ENCODE measurements at places on chromosomes 6 and 20. TPM values are rescaled to one million over a fixed set of nuclear protein-coding genes. Genes with fewer than 3 reads are reported as not detected.

Gene ZNF391
- 0.18 TPM for total RNA-seq

Gene OR12D3
- total RNA-seq = not detected

Gene ATG5
- 65.5 TPM for total RNA-seq

Gene EMILIN3
- not detected for total RNA-seq

Gene LY6G6D
- total RNA-seq = not detected

Gene PIGU
- 29.5 TPM for total RNA-seq

Gene KIF13A
- total RNA-seq = 44.5 TPM

Gene PLCG1
- total RNA-seq = 223 TPM

DNA sequence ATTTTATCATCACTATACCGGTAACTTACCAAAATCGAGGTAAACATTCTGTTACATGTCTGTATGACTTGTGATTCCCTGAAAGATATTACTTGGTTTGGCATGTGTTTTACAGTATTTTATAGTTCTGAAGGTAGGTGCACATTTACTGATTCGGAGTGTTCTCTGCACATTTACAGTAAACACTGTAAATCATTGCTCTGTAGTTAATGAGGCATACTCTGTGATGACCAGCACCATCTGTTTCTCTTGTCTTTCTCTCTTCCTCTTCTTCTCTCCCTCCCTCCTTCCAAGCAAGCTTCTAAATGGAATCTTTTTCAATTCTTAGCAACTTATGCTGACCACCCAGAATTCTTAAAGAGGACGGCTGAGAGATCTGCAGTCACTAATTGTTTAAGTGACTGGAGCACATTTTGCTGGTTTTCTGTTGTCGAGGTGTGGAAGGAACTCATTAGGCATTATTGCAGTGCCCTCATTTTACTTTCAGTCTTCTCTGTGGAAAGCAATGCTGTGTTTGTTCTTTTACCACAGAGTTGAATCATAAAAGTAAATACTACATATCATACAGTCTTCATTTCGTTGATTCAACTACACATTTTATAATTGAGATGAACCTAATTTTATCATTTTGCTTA lies 126.5 kb downstream of the UTRN start:
- no peak for DNase-seq

GRCh38 chr6:135568379-135568778 lies 70.8 kb upstream of the AHI1 start:
- no peak for DNase-seq

DNA sequence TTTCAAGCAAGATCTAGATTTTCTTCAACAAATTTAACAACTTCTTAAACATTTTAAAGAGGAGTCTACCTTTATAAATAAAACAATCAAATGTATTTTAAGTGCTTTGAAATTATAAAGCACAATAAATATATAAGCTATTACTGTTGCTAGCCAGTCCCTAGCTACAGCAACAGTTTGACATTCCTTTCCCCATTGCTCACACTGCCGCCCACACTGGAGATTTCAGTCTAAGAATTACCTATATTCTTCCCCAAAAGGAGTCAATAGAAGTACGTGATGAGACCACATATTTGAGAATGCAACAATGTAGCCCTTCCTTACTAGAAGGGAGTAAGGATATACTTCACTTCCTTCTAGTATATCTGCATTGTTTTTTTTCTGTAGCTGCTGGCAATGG lies 65.3 kb upstream of the RNF146 start:
- DNase-seq = no peak

DNA sequence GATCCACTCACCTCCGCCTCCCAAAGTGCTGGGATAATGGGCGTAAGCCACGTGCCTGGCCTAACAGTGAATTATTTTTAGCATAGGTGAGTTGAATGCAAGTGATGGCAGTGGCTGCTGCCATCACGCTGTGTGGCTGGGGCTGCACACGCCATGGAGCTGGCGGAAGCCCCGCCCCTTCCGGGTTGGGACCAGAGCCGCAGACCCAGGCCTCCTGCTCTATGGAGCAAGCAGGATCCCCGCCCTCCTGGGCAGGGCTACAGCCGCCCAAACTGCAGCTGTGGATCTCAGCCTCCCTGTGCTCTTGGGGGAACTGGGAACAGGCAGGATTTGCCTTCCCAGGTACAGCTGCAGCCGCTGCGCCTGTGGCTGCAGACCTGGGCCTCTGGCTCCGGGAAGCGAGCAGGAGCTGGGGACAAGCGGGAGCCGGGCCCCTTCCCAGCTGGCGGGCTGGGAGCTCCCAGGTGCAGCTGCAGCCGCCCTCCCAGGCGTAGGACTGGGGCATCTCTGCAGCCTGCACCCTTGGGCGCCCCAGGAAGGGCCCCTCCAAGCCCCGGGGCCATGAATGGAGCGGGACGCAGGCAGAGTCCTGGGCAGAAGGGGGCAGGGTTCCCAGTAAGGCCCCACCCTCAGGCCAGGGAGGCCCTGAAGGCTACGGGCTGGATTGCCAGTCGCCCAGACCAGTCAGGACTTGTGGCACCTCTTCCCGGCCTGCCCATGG lies 30.9 kb upstream of the SLA2 start:
- no peak for DNase-seq

DNA sequence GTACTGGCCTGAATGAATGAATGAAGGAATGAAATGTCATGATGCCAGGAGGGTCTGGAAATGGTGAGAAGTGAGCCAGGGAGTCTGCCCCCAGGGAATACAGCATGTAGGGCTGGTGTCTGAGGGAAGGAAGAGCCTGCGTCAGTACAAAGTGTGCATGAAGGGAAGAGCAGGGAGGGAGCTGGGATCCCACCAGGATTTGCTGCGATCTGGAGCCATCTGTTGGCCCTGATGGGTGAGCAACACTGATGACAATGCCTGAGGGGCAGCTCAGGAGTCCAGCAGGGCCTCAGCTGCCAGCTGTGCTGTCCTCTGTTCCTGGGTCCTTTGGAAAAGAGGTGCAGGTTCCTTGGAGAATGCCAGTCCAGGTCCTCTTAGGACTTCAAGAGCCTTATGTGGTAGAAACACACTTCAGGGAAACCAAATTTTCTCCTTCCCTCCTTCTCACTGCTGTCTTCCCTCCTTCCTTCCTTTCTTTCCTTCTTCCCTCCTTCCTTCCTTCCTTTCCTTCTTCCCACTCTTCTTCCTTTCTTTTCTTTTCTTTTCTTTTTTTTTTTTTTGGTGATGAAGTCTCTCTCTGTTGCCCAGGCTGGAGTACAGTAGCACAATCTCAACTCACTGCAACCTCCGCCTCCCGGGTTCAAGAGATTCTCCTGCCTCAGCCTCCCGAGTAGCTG lies 11.5 kb downstream of the BPI start:
- DNase-seq = no peak

- peak; percentile 79 for DNase-seq
These were observed 58.4 kb downstream of the GJA10 start for GRCh38 chr6:89952686-89953085.

DNA sequence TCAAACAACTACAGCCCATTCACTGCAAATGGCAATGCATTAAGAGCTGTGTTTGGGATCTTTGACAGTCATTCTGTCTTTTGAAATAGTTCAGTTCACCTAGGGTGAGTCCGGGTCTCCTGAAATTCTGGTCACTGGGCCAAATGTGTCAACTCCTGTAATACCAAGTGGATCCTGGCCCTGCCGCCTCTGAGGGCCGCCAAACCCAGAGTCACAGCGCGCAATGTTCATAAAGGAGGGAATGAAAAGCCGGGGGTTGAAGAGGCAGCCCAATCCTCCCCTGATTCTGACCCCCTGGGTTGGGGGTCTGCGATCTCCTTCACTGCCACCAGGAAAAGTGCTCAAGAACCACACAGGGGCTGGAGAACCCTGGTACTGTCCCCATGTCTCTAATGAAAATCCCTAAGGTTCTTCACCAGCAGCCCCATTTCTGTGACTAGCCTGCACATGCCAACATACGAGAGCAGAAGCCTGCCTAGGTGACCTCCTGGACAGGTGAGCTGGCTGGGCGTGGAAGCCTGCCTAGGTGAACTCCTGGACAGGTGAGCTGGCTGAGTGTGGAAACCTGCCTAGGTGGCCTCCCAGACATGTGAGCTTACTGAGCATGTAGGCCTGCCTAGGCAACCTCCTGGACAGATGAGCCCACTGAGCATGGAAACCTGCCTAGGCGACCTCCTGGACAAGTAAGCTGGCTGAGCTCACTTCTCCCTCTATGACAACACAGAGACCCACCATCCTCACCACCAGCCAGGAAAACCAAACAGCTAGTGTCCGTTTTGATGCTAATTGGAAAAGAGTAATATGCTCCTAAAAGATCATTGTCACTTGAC lies 16.1 kb upstream of the APMAP start:
- DNase-seq = peak; percentile 48

DNA sequence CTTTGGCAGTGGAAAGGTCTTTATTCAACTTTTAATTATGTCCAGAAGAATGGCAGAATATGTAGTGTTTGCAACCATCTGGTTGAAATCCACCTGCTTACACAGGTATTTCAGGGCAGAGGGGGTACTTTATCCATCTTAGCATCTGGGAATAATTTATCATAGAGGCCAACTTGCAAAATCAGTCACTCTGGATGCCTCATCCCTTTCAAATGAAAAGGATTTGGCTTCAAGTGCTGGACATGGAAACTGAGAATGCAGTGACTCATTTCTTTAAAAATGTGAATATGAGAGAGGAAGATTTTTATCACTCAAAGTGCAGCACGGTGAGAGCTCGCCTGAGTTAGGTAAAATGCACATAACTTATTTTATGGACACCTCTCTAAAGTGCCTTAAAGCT lies 758.3 kb downstream of the KIF16B start:
- no peak for DNase-seq

GRCh38 chr6:160088069-160088783 lies 33.4 kb upstream of the SLC22A1 start:
- no peak for DNase-seq

GRCh38 chr6:134517868-134518267 lies 200.0 kb upstream of the SGK1 start:
- DNase-seq = no peak

- peak; percentile 42 for DNase-seq
These were observed 53.1 kb downstream of the DSTN start for GRCh38 chr20:17622851-17623508.

DNA sequence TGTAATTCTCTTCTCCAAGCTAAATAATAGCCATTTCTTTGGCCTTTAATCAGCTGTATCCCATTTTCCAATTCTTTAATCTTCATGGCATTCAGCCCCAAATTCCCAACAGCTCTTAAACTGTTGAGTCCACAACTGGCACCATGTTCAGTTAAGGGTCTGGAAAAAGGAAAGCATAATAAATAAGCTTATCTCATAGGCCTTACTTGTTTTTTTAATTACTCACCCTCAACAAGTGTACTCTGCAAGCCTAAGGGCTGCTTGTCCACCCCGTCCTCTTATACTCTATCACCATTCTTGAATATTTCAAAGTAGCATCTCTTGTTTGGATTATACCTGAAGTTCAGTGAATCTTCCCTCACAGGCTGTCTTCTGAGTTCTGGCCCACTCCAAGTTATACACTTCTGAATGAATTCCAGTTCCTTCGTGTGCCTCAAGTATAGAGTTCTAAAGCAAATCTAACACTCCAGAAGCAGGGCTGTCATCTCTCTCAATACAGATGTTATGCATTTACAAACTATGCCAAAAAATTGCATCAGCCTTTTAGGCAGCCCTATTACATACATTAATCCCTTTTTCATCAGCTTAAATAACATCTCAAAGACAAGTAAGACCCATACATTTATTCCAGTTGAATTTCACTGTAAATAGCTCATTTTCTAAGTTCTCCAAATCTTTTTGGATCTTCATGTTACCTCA lies 98.7 kb downstream of the COL21A1 start:
- no peak for DNase-seq

- DNase-seq = no peak
These were observed 27.3 kb upstream of the FOXA2 start for GRCh38 chr20:22611636-22612035.

DNA sequence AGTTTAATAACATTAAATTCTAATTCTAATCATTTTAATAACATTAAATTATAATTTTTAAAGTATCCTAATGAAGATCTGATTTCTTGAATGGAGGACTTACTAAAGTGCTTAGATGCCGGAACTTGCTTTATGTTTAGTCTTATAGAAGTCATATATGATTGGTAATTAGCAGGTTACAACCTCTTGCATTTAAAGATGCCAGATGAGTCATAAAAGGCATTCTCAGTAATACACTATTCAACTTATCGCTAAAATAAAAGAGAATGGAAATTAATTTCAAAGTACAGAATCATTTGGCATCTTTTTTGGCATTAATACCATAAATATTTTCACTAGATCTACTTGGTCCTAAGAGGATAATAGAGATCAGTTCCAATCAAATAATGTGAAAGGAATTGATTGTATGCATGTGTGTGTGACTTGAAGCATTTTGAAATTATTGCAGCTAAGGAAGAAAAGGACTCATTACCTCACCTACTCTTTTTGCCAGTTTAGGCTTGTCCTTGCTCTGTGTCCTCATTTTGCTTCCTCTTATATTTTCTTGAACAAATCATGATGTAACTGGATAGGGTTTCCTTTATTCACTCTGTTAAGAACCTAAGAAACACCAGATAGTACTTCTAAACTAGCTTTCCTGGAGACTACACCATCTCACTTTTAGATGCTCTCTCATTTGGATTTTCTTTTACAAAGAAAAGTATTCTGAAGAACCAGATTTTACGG lies 2.7 kb downstream of the COL21A1 start:
- no peak for DNase-seq

GRCh38 chr6:2741756-2742155 lies 9.0 kb downstream of the MYLK4 start:
- DNase-seq = no peak

DNA sequence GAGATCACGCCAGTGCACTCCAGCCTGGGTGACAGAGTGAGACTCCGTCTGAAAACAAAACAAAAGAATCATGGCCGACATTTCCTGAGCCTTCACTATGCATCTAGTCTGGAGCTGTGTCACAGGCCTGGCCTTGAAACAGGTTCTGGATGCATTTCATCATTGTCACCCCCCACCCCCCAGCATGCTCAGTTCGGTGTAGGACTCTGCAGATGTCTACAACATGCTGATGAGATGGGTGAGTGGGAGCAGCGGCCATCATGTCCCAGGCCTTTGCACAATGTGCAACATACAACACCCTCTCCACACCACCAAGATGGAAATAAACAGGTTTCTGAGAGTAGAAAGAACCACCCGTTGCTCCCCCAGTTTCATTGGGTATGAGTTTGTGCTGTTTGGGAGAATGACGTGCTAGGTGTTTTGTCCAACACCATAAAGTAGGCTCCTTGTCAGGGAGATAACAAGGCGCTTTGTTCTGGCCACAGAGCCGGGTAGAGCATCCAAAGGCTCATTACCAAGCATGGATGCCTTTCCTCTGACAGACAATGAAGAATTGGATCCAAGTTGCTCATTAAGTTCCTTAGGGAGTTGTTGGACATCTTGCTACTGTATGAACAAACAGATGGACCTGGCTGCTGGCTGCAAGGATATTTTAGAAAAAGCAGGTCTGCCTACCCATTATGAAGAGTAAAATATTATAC lies 22.1 kb downstream of the SNHG17 start:
- DNase-seq = no peak

GRCh38 chr6:39188098-39188450 lies 41.2 kb downstream of the KCNK5 start:
- no peak for DNase-seq

- no peak for DNase-seq
These were observed 22.6 kb upstream of the PREX1 start for GRCh38 chr20:48850257-48850976.

- DNase-seq = no peak
These were observed 194.2 kb upstream of the PHACTR1 start for GRCh38 chr6:12522347-12522746.
